ENCODE measurements at places on chromosomes 5 and 9.
A peak's percentile ranks its signal among the peaks of the same experiment; 100 is the strongest.

DNA sequence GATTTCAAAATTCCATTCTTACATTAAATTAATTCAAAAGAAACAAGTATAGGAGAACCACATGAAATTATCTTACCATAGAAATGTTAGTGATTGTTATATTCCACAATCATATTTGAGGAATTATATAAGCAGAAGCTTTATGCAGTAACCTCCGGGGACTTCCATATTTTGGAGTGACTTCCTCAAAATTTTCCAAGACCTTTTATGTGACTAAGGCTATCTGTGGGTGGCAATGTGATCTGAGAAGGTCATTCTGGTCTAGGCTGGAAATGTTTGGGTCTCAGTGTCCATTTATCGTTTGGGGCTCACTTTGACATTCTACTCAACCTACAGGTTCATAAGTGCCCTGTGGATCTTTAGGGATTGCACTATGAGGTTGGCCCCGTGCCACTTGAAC lies 776.6 kb downstream of the CDH12 start:
- no peak for DNase-seq

DNA sequence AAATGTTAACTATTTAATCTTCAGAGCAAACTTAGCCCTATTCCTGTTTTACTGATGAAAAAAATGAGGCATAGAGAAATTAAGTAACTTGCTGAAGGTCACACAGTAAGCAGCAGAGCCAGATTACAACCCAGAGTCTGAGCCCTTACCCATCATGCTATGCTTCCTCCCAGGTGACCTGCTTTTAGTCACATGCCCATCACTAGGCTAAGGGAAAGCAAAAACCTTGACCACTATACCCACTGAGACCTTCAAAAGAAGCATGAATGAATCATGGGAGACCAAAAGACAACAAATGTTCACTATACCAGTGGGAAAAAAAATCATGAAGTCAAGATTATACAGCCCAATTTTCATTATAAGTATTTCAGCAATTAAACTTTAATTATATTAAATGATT lies 5.3 kb upstream of the HAUS6 start:
- no peak for DNase-seq

GRCh38 chr5:73119451-73120157 lies 771 bp upstream of the TMEM171 start:
- no peak for DNase-seq

GRCh38 chr5:152649609-152650008 lies 244.5 kb upstream of the NMUR2 start:
- DNase-seq = no peak

DNA sequence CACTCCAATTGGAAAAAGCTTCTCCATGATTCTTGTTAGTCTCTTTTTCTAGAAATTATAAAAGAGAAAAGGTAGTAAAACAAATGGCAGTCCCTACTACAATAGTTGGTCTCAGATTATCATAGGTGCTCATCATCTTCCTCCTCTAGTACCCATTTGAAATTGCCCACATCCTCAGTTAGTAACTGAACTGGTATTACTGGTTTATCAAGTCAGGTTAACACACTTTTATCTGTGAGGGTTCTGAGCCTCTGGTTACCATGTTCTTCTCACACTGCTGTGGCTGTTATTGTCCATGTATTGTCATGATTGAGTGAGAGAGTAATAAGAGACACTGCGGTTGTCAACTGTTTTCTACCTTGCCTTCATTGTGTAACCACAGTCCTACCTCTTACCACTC lies 901.7 kb downstream of the TLE1 start:
- no peak for DNase-seq

GRCh38 chr5:129496421-129496820 lies 36.3 kb downstream of the ADAMTS19 start:
- DNase-seq = no peak

DNA sequence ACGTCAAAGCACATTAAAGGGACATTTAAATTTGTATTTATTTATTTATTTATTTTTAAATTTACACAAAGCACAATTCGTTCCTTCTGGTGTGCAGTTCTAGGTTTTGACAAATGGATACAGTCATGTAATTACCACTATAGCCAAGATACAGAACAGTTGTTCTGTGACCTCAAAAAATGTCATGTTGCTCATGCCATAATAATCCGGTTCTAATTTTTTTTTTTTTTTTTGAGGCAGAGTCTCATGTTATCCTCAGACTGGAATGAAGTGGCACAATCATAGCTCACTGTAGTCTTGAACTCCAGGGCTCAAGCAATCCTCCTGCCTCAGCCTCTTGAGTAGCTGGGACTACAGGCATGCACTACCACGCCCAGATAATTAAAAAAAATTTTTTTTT lies 7.8 kb downstream of the IGFBPL1 start:
- no peak for DNase-seq

GRCh38 chr5:92599217-92599810 lies 981.7 kb downstream of the NR2F1-AS1 start:
- no peak for DNase-seq

GRCh38 chr5:96072138-96072790 lies 110.6 kb upstream of the ELL2 start:
- no peak for DNase-seq

DNA sequence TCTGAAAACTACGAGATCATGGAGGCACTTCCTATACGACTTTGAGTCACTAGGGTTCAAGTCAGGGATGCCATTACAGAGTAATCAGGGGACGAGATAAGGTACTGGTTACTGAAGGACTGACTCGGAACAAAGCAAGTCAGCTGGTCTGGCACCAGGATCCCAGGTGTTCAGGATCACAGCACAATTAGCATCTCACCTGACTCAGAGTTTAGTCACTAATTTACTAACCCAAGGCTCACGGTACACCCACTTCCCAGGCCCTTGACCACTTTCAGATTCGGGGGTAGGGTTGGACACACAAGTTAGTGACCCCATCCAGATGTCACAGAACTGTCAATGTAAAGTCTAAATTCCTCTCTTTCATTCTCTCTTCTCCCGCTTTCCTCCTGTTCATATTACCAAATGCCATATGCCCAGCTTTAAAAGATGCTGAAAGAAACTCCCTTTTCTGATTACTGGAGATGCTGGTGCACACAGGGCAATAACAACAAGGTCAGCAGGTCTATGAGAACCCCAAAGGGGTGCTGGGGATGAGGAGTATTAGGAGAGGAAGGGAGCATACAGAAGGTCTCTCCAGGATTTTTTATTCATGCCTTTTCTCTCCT lies 657.8 kb downstream of the TLE1 start:
- DNase-seq = no peak

DNA sequence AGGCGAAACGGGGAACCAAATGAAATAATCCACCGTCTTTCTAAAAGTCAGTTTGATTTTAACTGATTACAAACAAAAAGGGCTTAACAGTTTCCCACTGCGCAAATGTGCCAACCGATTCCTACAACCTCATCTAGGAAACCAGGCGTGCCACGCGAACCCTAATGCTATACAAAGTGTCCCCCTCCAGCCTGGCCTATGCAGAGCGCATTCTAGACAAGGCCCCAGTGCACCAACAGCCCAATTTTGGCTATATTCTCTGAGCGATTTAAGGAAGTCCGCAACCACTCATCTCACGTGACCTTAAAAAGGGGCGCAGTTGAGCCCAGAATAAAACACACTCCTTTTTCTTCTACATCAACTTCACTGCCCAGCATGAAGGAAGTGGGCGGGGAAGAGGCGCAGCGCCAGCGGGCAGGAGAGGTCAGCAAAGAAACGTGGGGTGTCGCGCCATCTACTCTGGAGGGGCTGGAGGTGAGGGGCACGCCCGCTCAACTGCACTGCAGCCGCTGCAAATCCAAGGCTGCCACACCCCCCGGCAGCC lies 779 bp downstream of the FAM13B start:
- DNase-seq = no peak

- no peak for DNase-seq
These were observed 25.9 kb upstream of the SELENOP start for GRCh38 chr5:42837601-42838000.

DNA sequence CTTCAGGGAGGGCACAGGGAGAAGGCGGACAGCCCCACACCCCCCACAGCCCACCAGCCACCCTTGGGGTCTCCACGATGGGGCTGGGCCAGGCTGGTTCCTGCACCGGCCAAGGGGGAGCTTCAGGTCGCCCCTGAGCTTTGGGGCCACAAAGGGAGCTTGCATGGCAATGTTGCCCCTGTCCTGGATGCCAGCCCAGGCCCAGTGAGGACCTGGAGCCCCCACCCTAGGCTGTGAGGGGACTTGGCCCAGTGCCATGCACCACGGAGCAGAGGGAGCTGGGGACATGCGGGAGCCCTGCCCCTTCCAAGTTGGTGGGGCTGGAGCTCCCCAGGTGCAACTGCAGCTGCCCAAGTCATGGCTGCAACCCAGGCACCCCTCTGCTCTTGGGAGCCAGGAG lies 18.4 kb downstream of the TMEM38B start:
- peak; percentile 9 for DNase-seq

DNA sequence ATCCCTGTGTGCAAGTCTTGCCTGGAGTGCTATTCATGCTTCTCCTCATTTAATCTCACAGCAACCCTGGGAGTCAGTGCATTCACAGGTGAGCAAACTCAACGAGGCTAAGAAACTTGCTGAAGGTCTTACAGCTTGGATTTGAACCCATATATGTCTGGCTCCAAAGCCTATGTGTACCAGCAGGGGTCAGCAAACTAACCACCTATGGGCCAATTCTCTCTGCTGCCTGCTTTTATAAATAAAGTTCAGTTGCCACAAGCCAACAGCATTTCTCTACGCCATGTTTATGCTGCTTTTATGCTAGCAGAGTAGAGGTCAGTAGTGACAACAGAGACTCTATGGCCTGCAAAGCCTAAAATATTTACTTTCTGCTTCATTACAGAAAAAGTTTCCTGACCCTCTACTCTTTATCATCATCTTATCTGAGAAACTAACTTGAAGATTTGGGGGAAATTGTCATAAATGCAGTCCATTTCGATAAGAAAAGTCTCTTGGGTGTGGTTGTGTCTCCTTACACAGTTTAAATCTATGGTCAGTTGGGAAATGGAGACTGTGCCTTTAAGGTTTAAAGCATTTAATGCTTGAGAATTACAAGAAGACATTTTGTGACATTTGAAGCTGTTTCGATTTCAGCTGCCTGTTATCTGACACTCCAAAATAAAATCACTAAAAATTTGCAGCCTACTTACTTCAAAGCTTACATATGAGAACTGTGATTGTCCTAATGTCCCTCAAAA lies 137.7 kb downstream of the PRELID2 start:
- peak; percentile 40 for DNase-seq

DNA sequence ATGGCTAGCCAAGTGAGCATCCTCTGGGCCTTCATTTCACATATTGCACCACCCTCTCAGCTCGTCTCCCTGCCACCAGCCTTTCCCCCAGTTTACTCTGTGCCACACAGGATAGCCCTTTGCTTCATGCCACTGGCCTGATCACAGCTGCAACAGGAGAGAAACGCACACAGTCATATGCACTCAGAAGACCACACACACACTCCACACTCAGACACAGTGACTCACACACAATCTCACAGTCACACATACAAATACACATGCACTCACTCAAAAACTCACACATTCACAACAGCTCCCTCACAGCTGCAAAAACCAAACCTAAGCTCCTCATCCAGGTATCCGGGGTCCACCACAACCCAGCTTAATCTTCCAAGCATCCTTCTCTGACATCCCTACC lies 38.7 kb downstream of the TTC39B start:
- no peak for DNase-seq

GRCh38 chr9:90966480-90967144 lies 165.0 kb downstream of the SYK start:
- no peak for DNase-seq

- no peak for DNase-seq
These were observed 488.0 kb upstream of the CYLC2 start for GRCh38 chr9:102507044-102507687.

DNA sequence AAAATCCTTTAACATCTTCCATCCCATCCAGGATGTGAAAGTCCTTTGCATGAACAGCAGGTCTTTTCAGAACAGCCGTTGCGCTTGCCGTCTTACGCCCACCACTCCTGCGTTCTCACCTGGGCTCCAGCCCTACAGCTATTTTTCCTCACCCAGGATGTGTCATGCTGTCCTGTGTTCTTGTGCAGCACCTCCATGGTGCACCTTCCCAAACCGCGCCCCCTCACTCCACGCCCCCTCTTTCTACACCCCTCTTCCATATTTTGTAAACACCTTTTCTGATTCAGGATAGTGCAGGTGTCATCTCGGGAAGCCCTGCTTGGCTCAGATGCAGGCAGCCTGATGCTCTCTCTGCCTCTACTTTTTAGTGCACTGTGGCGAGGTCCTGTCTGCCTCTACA lies 18.4 kb downstream of the CAMK4 start:
- no peak for DNase-seq

- peak; percentile 79 for DNase-seq
These were observed 225.1 kb downstream of the PDZD2 start for GRCh38 chr5:31863991-31864411.

DNA sequence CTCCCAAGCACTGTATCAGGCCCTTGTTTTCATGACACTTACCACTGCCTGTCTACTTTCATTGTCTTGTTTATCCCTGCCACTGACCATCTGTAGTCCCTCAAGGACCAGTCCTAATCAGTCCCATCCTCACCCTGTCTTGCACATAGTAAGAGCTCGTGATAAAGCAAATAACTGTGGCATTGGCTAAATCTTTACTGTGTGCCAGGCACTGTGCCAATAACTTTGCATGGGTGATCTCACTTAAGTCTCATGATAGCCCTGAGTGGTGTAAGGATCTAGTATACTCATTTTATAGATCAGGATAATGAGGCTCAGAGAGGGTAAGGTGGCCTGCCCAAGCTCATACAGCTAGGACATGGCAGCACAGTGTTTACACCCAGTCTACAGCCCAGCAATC lies 5.6 kb downstream of the CDX1 start:
- no peak for DNase-seq

GRCh38 chr5:116502616-116503015 lies 72.0 kb downstream of the SEMA6A start:
- DNase-seq = no peak

GRCh38 chr5:157473383-157474320 lies 13.6 kb downstream of the NIPAL4 start:
- no peak for DNase-seq

GRCh38 chr5:122064992-122065391 lies 13.1 kb downstream of the LOX start:
- DNase-seq = no peak
